ENCODE measurements at places on chromosomes 6 and 20.

GRCh38 chr20:50265245-50265946, 74.8 kb downstream of the CEBPB start:
- DNase-seq = no peak

DNA sequence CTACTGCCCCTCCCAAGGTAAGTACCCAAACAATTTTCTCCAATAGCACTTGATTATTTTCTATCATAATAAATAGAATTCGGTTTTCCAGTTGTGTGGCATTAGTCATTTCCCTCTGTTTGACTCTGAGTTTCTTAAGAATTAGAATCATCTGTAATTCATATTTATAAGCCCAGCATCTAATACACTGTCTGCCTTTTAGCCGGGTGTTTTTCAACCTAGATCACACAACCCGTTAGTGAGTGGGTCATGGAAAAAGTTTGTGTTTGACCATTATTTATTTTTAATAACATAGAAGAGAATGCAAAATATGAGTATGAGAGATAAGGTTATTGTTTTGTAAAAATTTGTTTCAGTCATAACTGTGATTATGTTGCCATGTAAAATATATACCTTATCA, 701.6 kb downstream of the RFPL4B start:
- no peak for DNase-seq

- no peak for DNase-seq
Measured at GRCh38 chr6:26240157-26241032, 124.6 kb upstream of the BTN3A2 start.

- DNase-seq = no peak
Measured at GRCh38 chr20:20856306-20856705, 143.9 kb upstream of the RALGAPA2 start.

All from type B pancreatic cell (in vitro differentiated cells).